ENCODE measurements at places on chromosomes 12 and 14.

GRCh38 chr14:36751920-36752319 lies 90.3 kb downstream of the PAX9 start:
- DNase-seq, result no peak

DNA sequence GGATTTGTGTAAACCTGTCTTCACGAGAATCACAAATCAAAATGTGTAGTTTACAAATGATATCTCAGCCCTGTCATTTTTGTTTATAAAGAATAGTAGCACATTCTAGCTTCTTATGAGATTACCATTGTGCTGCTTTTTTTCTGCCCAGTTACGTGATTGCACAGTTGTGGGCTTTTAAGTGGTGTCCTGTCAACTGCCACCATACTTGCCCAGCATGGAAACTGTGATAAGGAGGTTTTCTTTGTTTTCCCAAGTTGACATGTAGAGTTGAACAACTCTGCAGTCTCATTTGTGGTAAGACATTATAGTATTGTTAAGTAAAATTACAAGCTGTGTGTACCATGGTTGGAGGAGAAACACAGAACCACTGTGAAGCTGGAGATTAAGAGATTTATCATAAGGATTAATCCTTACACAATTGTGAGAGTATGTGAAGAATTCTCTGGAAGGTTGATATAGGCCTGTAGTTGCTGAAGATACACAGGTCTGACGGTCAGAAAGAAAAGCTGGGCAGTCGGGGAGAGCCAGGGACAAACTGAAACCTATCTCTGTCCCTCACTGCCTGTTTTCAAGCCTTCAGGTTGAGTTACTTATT lies 12.2 kb downstream of the CHURC1 start:
- no peak for DNase-seq

DNA sequence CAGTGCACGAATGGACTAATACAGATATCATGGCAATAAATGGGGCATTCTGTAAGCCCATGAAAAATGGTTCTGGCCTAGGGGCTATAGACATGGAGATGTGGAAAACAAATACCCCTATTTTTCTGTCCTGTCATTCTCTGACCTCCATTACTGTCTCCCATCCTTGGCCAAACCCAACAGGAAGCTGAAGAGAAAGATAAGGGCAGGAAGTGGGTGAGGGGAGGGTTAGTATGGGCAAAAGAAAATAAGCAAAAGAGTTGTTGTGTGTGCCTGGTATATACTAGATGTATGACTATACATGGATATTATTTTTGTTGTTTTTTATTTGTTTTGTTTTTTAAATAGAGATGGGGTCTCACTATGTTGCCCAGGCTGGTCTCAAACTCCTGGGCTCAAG lies 339.3 kb downstream of the PCNX1 start:
- no peak for DNase-seq

GRCh38 chr12:6165395-6165794 lies 34.8 kb upstream of the CD9 start:
- no peak for DNase-seq

- DNase-seq, result no peak
These were observed 70.0 kb downstream of the CHST11 start for GRCh38 chr12:104526751-104527150.

DNA sequence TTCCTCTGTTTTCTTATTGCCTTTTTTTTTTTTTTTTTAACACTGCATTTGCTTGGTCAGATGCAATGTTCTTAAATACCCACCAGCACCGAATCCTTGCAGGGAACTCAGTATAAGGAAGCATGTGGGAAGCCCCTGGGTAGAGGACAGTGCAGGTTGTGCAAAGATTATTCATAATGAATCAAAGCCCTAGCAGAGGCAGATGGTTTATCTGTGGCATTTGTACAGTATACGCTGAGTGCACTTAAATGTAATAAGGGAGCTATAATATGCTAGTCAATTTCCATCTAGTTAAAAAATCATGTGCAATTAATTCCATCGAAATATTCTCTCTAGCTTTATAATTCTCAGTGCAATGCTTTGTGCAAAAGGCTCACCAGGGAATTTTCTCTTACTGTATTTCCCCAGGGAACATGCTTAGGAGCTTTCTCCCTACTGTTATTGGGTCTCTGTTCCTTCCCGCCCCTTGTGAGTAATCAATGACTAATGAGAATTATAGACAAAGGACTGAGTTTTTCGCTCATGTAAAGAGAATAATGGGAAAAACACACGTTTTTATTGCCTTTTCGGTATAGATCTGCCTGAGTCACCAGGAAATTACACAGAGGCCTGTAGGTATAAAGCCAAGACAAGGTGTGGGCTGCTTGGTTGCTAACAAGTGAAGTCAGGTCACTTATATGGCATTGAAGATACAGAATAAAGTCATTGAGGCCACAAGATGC lies 1214.3 kb upstream of the TMEM132C start:
- DNase-seq, result no peak

DNA sequence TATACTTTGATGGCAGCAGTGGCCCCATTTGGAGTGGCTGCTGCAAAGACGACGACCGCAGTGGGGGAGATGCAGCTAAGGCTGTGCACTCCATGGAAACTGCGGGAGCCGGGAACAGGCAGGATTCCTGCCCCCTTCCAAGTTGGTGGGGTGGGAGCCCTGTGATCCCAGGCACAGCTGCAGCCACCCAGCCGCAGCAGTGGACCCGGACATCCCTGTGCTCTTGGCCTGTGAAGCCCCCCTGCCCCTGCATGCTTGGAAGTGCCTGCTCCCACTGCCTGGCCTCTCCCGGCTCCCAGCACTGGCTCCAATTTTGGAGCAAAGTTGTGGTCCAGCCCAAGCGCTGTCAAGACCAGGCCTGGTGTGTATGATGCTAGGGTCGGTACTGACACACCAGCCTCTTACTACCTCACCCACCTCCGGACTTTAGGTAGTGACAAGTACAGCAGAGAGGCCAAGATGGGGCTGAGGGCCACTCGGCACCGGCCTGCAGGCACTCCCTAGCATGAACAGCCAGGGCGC lies 502.8 kb upstream of the RPL10L start:
- DNase-seq, result no peak

- no peak for DNase-seq
These were observed 14.7 kb upstream of the POC1B start for GRCh38 chr12:89540586-89540985.

DNA sequence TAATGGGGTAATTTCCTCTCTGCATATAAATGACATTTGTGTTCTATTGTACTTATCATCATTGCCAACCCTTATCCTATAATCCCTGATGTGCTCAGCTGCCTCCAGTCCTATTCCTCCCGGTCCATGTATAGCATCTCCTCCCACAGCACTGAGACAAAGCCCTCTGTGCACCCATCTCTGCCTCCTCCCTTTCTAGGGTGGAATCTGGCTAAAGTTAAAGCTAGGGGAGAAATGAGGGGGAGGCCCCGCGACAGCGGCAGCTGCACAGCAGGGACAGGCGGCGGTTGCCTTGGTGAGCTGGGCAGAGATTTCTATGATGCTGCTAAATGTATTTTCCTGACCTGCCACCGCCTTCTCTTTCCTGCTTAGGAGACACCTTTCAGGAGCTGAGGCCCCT lies 12.8 kb upstream of the ZDHHC22 start:
- DNase-seq, result no peak

DNA sequence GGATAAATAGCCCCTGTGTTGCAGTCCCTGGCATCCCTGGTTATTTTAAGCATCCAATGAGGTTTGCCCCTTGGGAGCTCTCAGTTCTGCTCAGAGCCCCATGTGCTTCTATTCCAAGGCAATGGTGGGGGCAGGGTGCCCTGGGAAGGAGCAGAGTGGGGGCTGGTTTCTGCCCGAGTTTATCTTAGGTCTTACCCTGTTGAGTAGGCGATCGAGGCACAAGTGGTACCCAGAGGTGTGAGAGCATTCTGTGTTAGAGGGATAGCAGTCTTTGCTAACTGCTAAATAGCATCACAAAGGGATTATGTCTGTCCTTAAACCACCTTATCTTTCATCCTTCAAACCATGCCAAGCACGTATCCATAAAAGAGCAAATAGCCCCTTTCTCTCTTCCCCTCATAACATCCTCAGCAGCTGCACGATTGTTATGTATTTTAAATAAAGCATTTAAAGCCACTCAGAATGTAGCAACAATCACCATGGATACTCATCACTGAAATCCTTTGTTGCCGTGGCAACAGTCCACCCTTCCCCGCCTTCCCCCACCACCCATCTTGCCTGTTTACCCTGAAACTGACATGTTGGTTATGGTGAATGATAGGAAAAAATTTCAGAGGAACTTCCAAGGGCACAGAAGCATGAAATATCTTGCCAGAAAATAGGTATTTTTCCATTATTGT lies 139.3 kb downstream of the PTPN11 start:
- no peak for DNase-seq

- no peak for DNase-seq
These were observed 25.8 kb downstream of the LIMA1 start for GRCh38 chr12:50257236-50258166.

DNA sequence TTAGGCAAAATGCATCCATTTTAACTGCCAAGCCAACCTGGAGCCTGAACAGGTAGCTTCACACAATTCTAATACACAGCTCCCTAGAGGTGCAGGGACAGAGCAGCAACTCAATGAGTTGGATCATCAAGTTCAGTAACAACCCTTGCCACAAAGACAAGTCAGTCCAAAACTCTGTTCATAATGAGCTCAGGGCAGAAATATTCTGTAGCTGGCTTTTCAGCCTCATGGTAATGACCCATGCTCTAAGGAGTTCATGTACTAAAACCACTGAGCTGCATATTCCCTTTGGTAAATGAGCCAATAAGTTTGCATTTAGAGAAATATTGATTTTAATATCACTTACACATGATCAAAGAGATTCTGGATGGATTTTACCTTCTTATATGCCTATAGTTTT lies 316.1 kb downstream of the SEC23A start:
- no peak for DNase-seq

- DNase-seq, result no peak
These were observed 10.6 kb downstream of the CMAS start for GRCh38 chr12:22056607-22057006.

DNA sequence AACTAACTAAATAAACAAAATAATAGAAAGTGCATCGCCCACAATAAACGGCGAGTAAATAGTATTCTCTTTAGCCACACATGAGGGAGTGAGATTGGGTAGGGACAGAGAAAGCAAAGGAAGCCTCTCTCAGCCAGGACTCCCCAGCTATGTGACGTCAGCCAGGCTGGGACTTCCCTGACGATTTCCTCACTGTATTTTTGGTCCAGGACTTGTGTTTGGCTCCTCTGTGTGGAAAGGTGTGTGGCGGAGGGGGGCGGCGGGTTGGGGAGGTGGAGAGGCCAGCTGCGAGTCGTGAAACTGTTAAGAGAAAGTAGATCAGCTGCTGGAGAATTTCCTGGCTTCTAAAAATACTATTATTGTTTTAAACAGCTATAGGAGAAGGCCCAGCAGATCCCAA lies 1124.6 kb downstream of the AACS start:
- DNase-seq, result no peak

DNA sequence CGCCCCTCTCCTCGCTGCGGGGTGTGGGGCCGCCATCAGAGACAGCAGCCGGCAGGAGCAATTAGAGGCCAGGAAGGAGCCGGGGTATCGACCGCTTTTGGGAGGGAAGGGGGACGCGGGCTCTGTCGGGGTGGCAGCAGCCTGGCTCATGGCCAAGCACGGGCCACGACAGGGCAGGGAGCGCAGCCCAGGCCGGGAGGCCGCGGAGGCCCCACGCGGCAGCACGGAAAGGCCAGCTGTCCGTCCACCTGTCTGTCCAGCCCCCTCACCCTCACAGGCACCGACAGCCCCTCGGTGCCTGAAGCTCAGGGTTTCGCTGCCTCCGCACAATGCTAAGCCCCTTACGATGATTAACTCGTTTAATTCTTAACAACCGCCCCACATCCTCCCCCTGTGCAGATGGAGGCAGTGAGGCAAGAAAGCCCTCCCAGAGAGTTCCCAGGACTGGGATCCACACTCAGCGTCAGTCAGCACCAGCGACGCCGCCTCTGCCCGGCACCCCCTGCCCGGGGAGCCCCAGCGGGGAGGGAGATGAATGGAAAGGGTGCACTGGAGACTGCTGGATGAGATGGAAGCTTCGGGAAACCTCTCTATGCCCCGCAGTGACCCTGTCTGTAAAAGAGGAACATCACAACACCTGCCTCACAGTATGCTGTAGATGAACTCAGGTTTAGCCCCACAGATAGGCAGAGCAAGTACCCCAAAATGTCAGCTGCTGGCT lies 23.7 kb downstream of the NCOR2 start:
- DNase-seq, result no peak

DNA sequence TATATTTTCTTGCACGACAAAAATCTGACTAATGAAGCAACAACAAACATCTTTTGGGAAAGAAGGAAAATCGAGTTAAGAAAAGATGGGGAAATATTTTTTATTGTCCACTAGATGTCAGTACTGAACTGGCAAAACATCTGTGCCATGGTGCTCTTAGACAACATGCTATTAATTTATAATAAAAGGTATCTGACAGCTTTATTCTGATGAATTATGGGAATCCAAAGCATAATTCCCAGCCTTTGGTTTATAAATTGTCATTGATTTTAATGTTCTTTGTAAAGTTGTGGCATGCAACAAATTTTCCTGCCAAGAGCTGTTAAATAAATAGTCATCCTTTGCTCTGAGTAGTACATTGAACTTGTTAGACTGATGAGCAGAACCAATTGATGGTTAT lies 231.2 kb downstream of the ETNK1 start:
- peak; percentile 6 for DNase-seq

DNA sequence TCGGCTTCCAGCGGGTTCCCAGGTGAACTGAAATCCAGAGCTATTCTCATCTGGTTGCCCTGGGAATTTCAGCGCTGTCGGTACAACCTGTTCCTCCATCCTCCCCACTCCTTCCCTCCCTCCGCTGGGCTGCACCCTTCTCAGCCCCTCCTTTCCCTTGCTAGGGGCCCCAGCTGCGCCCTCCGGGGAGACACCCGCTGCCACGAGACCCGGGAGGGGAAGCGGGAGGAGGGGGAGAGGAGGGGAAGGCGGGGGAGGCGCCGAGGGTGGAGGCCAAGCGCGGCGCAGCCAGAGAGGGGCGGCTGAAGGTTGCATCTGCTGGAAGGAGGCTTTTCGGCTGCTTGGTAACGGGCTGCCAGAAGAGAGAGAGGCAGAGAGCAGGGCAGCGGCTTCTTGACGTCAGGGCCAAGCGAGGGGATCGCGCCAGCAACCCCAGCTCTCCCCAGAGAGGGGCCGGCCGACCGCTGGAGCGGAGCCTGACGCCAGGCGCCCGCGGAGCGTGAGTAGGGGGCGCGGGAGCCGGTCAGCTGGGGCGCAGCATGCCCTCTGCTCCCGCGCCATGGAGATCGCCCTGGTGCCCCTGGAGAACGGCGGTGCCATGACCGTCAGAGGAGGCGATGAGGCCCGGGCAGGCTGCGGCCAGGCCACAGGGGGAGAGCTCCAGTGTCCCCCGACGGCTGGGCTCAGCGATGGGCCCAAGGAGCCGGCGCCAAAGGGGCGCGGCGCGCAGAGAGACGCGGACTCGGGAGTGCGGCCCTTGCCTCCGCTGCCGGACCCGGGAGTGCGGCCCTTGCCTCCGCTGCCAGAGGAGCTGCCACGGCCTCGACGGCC lies at the start of gene KCNA5:
TSS of gene KCNA5 (plus strand) at position 291 of the 831 bp plus-strand sequence. CDS start at position 560, 269 bp downstream.
- no peak for DNase-seq

- DNase-seq, result no peak
These were observed 2.0 kb upstream of the SOS2 start for GRCh38 chr14:50233166-50233950.

- peak; percentile 14 for DNase-seq
These were observed 140.5 kb downstream of the AKAP6 start for GRCh38 chr14:32469388-32470160.
